ENCODE measurements at places on chromosomes 11 and 22. TPM values are rescaled to one million over a fixed set of nuclear protein-coding genes. Genes with fewer than 3 reads are reported as not detected.

CDC42BPG gene
- 4.6 TPM for total RNA-seq

OR52K1 gene
- total RNA-seq = 0.85 TPM

FAU gene
- 809 TPM for total RNA-seq

MRGPRE gene
- 1.6 TPM for total RNA-seq

GLYATL1 gene
- not detected for total RNA-seq

ADAMTS15 gene
- 3.1 TPM for total RNA-seq

- no peaks in the 10 kb centered on the region for H3K27me3 ChIP-seq
- H3K4me1 ChIP-seq = no peaks in the 10 kb centered on the region
- H3K27ac ChIP-seq = no peak overlapping the region
These were observed 322.2 kb downstream of the AASDHPPT start for GRCh38 chr11:106399624-106400023.

DNA sequence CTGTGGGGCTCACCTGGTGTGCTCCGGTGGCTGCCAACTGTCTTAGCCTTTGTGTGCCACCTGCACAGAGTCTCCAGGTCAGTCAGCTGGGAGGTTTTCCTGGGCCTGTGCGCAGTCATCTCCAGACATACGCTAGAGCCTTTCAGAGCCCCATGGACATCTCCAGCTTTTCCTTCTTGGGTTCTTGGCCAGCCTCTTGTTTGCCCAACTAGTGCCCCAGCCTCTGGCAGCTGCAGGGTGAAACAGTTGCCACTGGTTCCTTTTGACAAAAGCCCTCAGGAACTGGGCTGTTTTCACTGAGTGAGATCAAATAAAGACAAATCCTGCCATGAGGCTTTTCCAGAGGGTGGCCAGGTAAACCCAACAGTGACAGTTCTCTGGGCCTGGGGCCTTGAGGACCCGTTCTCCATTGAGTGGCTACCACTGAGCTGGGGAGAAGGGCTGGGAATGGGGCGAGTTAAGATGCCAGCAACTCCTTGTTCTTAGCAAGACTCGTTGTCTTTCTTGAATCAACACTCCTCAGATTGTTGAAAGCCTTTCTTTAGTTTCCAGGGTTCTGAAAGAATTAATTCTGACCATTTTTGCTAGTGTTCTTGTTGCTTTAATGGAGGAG, 16.7 kb upstream of the RANBP1 start:
- no peak overlapping the region for H3K27ac ChIP-seq
- no peaks in the 10 kb centered on the region for H3K27me3 ChIP-seq
- DNase-seq = peak; percentile 33
- H3K4me1 ChIP-seq = peaks cover 13% of the 10 kb centered on the region
- peaks cover 100% of the 10 kb centered on the region for H3K36me3 ChIP-seq

DNA sequence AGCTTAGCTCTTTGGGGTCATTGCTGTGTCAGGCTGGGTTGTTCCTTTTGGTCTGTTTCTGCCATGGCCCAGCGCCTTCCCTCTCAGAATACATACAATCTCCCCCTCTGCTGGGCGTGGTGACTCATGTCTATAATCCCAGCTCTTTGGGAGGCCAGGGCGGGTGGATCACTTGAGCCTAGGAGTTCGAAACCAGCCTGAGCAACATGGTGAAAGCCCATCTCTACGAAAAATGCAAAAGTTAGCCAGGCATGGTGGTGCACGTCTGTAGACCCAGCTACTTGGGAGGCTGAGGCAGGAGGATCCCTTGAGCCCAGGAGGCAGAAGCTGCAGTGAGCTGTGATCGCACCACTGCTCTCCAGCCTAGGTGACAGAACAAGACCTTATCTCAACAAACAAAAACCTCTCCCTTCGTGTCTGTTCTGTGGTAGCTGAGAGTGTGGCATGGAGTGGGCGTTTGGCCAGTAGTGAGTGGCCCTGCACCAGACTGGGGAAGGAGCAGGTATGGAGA, 46.7 kb upstream of the RAB1B start:
- H3K4me3 ChIP-seq = no peak overlapping the region
- peak overlapping the region; percentile 57 for H3K27ac ChIP-seq
- peak; percentile 44 for DNase-seq
- peaks cover 17% of the 10 kb centered on the region for H3K4me1 ChIP-seq

DNA sequence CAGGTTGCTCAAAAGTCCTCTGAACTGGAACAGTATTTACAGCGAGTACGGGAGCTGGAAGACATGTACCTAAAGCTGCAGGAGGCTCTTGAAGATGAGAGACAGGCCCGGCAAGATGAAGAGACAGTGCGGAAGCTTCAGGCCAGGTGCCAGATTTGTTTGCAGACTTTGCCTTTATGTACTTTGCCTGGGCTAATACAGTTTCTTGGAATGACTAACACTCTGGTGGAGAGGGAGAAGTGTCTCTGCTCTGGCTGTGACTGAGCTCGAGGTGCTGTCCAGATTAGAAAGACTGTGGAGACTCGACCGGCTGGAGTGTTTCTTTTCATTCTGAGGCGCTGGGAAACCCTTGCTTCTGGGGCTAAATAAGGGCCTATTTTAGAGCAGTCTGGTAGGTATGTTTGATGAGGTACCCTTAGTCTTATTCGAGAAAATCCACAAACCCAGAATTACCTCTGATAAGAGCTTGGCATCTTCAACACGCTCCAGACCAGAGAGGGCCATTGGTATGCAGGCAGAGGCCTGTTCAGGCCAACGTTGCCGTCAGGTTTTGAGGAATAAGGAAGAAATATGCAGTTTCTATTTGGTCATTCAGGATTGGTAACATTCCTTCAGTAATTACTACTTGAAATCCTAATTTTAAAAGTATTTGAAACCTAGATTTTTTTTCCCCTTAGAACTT, 76.5 kb downstream of the SWAP70 start:
- no peak for DNase-seq
- no peak overlapping the region for H3K4me3 ChIP-seq
- peaks cover 47% of the 10 kb centered on the region for H3K36me3 ChIP-seq
- peak overlapping the region; percentile 76 for H3K27ac ChIP-seq
- H3K4me1 ChIP-seq = peaks cover 34% of the 10 kb centered on the region

DNA sequence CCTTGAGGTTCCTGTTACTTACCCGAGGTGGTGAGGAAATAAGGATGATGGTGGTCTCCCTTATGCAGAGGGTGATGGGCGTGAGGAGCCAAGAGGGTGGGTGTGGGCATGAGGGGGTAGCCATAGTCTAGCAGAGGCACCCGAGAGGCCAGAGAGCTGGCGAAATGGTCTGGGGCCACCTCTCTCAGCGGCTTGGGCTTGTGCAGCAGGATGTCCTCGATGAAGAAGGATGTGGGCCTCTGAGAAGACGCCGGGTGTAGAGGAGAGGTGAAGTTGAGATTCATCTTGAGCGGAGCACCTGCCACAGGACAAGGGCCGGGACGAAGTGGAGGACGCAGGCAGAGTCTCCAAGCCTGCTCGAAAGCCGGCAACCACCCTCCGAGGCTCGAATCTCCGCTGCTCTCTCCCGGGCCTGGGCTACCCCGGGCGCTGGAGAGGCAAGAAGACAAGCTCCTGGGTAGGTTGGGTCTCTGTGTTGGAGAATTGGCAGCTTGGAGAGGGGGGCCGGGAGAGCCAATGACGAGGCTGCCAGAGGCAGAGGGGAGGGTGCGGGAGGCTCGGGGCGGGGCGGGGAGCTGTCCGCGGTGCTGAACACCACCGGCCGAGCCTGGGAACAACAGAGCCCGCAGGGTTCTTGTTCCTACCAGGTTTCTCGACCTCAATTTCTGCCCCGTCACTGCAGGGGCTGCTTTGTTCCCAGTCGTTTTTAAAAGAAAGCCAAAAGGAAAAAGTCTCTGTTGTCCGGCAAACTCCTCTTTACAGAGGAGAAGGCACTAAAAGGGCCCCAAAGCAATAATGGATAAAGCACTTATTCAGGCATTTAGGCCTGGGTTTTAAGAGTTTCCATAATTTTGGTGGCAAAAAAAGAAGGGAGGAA, at the start of gene BSX:
BSX (minus strand) TSS at position 447 of the 877 bp plus-strand sequence; CDS start at position 284, 163 bp downstream.
- no peak within 1 kb of the TSS for H3K27ac ChIP-seq
- H3K4me1 ChIP-seq = peaks cover 34% of the 10 kb centered on the region
- DNase-seq = no peak
- no peak within 1 kb of the TSS for H3K4me3 ChIP-seq
- no peaks in the 10 kb centered on the region for H3K36me3 ChIP-seq

GRCh38 chr11:111834432-111835163, 36.8 kb downstream of the ALG9 start:
- H3K4me3 ChIP-seq = no peak overlapping the region
- no peak overlapping the region for H3K27ac ChIP-seq
- DNase-seq = no peak
- no peaks in the 10 kb centered on the region for H3K27me3 ChIP-seq
- peaks cover 2% of the 10 kb centered on the region for H3K36me3 ChIP-seq

- H3K4me1 ChIP-seq = no peaks in the 10 kb centered on the region
- H3K27me3 ChIP-seq = no peaks in the 10 kb centered on the region
- H3K27ac ChIP-seq = no peak overlapping the region
- DNase-seq = no peak
- H3K4me3 ChIP-seq = no peak overlapping the region
These were observed 561.9 kb upstream of the ANO5 start for GRCh38 chr11:21630934-21631478.

- H3K27ac ChIP-seq = peak overlapping the region; percentile 42
- peak; percentile 75 for DNase-seq
- no peaks in the 10 kb centered on the region for H3K36me3 ChIP-seq
- H3K4me1 ChIP-seq = peaks cover 40% of the 10 kb centered on the region
- H3K27me3 ChIP-seq = no peaks in the 10 kb centered on the region
These were observed 88.3 kb upstream of the MTMR2 start for GRCh38 chr11:96012086-96012824.

DNA sequence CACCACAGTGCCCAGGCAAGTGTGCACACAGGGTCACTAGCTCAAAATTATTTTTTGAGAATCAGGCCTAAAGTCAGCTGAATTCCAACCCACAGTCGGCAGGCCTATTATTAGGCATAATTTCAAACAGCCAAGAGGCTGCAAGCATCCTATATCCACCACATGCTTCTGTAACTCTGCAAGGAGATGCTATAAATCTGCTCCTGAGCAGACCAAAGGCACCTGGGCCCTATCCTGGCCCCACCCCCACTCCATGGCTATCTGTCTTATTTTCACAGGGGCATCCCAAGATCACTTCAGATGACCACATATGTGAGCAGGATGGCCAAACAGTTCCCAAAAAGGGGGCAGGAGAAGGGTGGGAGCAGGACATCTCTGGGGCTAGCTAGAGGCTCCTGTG, 44.6 kb downstream of the TCF20 start:
- H3K4me1 ChIP-seq = peaks cover 32% of the 10 kb centered on the region
- H3K4me3 ChIP-seq = no peak overlapping the region
- no peaks in the 10 kb centered on the region for H3K36me3 ChIP-seq
- no peak overlapping the region for H3K27ac ChIP-seq
- H3K27me3 ChIP-seq = no peaks in the 10 kb centered on the region
- no peak for DNase-seq

- no peak for DNase-seq
- H3K4me1 ChIP-seq = peaks cover 12% of the 10 kb centered on the region
- H3K27ac ChIP-seq = peak overlapping the region; percentile 65
- no peaks in the 10 kb centered on the region for H3K27me3 ChIP-seq
- no peaks in the 10 kb centered on the region for H3K36me3 ChIP-seq
- H3K4me3 ChIP-seq = no peak overlapping the region
These were observed 86.1 kb upstream of the ARHGAP20 start for GRCh38 chr11:110798201-110798900.

DNA sequence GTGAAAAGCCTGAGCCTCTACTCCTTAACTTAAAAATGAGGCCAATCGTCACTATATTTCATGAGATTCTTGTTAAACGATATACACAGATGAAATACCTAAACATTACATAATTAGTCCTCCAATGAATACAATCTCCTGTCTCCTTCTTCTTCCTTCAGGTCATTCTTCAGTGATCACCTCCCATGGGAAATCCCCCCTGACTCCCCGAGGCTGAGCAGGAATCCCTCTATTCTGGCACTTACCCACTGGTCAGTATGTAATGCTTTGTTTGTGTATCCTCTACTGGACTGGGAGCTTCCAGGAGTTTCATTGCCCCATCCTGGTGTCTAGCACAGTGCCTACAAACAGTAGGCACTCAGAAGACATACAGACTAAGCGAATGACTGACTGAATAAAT, 52.3 kb downstream of the RAB38 start:
- no peak for DNase-seq
- H3K27me3 ChIP-seq = no peaks in the 10 kb centered on the region
- no peaks in the 10 kb centered on the region for H3K4me1 ChIP-seq
- H3K27ac ChIP-seq = no peak overlapping the region
- no peaks in the 10 kb centered on the region for H3K36me3 ChIP-seq

GRCh38 chr11:75320046-75320618, 31.3 kb downstream of the ARRB1 start:
- H3K4me1 ChIP-seq = peaks cover 60% of the 10 kb centered on the region
- no peak for DNase-seq
- H3K27ac ChIP-seq = no peak overlapping the region
- H3K4me3 ChIP-seq = no peak overlapping the region

GRCh38 chr11:133860151-133860550, 14.8 kb upstream of the SPATA19 start:
- H3K4me1 ChIP-seq = no peaks in the 10 kb centered on the region
- H3K27ac ChIP-seq = no peak overlapping the region
- no peak overlapping the region for H3K4me3 ChIP-seq
- no peak for DNase-seq

DNA sequence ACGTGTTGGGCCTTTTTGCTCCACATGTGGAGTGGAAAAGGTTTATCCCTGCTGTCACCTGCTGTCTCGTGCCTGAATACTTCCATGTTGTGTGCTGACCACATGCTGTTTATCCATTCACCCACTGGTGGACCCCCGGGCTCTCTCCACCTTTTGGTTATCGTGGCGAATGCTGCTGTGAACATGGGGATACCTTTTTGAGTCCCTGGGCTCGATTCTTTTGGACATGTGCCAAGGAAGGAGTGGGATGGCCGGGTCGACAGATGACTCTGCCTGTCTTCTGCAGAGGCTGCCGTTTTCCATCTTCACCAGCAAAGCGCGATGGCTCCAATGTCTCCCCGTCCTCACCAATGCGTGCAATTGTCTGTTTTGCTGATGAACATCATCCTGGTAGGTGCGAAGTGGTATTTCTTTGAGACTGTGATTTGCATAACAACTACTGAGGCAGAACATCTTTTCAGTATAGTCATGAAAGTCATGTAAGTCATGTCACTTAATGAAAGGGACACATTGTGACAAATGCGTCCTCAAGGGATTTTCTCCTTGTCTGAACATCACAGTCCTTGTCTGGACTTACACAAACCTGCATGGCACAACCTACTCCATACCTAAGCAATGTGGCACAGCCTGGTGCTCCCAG, 758.7 kb downstream of the BRD1 start:
- H3K27ac ChIP-seq = no peak overlapping the region
- H3K4me3 ChIP-seq = no peak overlapping the region
- H3K4me1 ChIP-seq = no peaks in the 10 kb centered on the region
- no peaks in the 10 kb centered on the region for H3K36me3 ChIP-seq
- DNase-seq = no peak
- no peaks in the 10 kb centered on the region for H3K27me3 ChIP-seq

All from spleen (tissue), 13 donors.